ENCODE measurements at places on chromosomes 11 and 22. TPM values are rescaled to one million over a fixed set of nuclear protein-coding genes. Genes with fewer than 3 reads are reported as not detected.
A peak's percentile ranks its signal among the peaks of the same experiment; 100 is the strongest.

GRCh38 chr11:65113839-65114238 is 2.2 kb downstream of the TM7SF2 start:
- H3K27me3 ChIP-seq, result no peaks in the 10 kb centered on the region
- H3K4me3 ChIP-seq, result peak overlapping the region; percentile 81
- H3K27ac ChIP-seq, result peak overlapping the region; percentile 79
- H3K4me1 ChIP-seq, result peaks cover 37% of the 10 kb centered on the region

DNA sequence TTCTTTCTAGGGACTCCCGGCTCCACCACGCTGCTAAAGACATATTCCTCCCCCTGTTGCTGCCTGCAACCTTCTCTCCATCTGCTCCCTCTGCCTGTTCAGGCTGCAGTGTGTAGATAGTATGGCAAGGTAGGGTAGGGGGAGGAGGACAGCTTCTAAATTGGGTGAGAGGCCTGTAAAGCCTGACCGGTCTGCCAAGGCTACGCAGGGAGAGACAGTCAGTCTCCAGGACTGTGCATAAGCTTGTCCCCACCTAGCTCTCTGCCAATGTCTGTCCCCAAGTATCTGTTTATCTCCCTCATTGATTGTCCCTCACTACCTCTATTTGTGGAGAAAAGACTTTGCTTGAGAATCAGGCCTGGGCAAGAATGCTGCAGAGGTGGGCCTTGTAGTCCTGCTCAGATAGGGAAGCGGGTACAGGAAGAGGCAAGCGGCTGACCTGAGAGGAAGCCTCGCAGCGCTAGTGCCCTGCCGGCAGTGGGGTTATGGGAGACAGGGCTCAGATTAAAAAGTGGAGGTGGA is 871 bp upstream of the SEZ6L start:
- no peaks in the 10 kb centered on the region for H3K4me1 ChIP-seq
- no peaks in the 10 kb centered on the region for H3K36me3 ChIP-seq
- no peak overlapping the region for H3K27ac ChIP-seq
- peaks cover 89% of the 10 kb centered on the region for H3K27me3 ChIP-seq

KRTAP5-1 gene
- not detected for total RNA-seq

- H3K27ac ChIP-seq, result peak overlapping the region; percentile 97
- peak overlapping the region; percentile 83 for H3K4me3 ChIP-seq
- H3K36me3 ChIP-seq, result peaks cover 91% of the 10 kb centered on the region
- H3K27me3 ChIP-seq, result no peaks in the 10 kb centered on the region
- peaks cover 29% of the 10 kb centered on the region for H3K4me1 ChIP-seq
These were observed 1.4 kb downstream of the XBP1 start for GRCh38 chr22:28798810-28799605.

GRCh38 chr11:115123641-115124040 is 380.6 kb downstream of the CADM1 start:
- H3K4me3 ChIP-seq, result no peak overlapping the region
- no peaks in the 10 kb centered on the region for H3K36me3 ChIP-seq
- H3K4me1 ChIP-seq, result no peaks in the 10 kb centered on the region
- H3K27me3 ChIP-seq, result peaks cover 12% of the 10 kb centered on the region
- no peak for DNase-seq

GRCh38 chr22:32494971-32495370 is 20.4 kb downstream of the FBXO7 start:
- no peaks in the 10 kb centered on the region for H3K4me1 ChIP-seq
- no peak for DNase-seq
- H3K4me3 ChIP-seq, result no peak overlapping the region
- peaks cover 40% of the 10 kb centered on the region for H3K36me3 ChIP-seq

PANX2 gene
- 2.0 TPM for total RNA-seq

NEU3 gene
- 14.2 TPM for total RNA-seq

INPP5J gene
- 4.1 TPM for total RNA-seq

OR5A1 gene
- not detected for total RNA-seq

- no peaks in the 10 kb centered on the region for H3K27me3 ChIP-seq
- DNase-seq, result no peak
- H3K4me1 ChIP-seq, result no peaks in the 10 kb centered on the region
- no peak overlapping the region for H3K27ac ChIP-seq
- no peak overlapping the region for H3K4me3 ChIP-seq
These were observed 48.8 kb downstream of the ENDOD1 start for GRCh38 chr11:95138448-95138847.

GRCh38 chr11:117538263-117539135 is 210.8 kb downstream of the CEP164 start:
- DNase-seq, result no peak
- no peak overlapping the region for H3K27ac ChIP-seq
- H3K4me1 ChIP-seq, result no peaks in the 10 kb centered on the region

RASL10A gene
- 1.6 TPM for total RNA-seq

- no peak overlapping the region for H3K27ac ChIP-seq
- DNase-seq, result no peak
- H3K4me3 ChIP-seq, result no peak overlapping the region
- H3K36me3 ChIP-seq, result no peaks in the 10 kb centered on the region
- no peaks in the 10 kb centered on the region for H3K27me3 ChIP-seq
- peaks cover 7% of the 10 kb centered on the region for H3K4me1 ChIP-seq
These were observed 64.7 kb upstream of the RRAS2 start for GRCh38 chr11:14423633-14424032.

FADS2 gene
- 19.2 TPM for total RNA-seq

GRCh38 chr11:118227865-118228785 is 3.3 kb upstream of the JAML start:
- no peak overlapping the region for H3K27ac ChIP-seq
- H3K4me3 ChIP-seq, result no peak overlapping the region
- no peaks in the 10 kb centered on the region for H3K36me3 ChIP-seq
- H3K27me3 ChIP-seq, result no peaks in the 10 kb centered on the region
- DNase-seq, result no peak
- no peaks in the 10 kb centered on the region for H3K4me1 ChIP-seq

- peaks cover 10% of the 10 kb centered on the region for H3K4me1 ChIP-seq
- peak overlapping the region; percentile 44 for H3K27ac ChIP-seq
- DNase-seq, result no peak
- H3K4me3 ChIP-seq, result peak overlapping the region; percentile 96
- peaks cover 42% of the 10 kb centered on the region for H3K36me3 ChIP-seq
These were observed 539 bp downstream of the SIRT3 start for GRCh38 chr11:235609-235996.

- no peaks in the 10 kb centered on the region for H3K27me3 ChIP-seq
- H3K4me1 ChIP-seq, result peaks cover 15% of the 10 kb centered on the region
- H3K36me3 ChIP-seq, result peaks cover 47% of the 10 kb centered on the region
- H3K27ac ChIP-seq, result no peak overlapping the region
These were observed 4.5 kb downstream of the NDUFA6 start for GRCh38 chr22:42086051-42086450.

GRCh38 chr11:124663861-124664260 is 9.7 kb downstream of the SIAE start:
- no peaks in the 10 kb centered on the region for H3K4me1 ChIP-seq
- H3K36me3 ChIP-seq, result no peaks in the 10 kb centered on the region
- H3K27me3 ChIP-seq, result no peaks in the 10 kb centered on the region
- no peak overlapping the region for H3K4me3 ChIP-seq

DNA sequence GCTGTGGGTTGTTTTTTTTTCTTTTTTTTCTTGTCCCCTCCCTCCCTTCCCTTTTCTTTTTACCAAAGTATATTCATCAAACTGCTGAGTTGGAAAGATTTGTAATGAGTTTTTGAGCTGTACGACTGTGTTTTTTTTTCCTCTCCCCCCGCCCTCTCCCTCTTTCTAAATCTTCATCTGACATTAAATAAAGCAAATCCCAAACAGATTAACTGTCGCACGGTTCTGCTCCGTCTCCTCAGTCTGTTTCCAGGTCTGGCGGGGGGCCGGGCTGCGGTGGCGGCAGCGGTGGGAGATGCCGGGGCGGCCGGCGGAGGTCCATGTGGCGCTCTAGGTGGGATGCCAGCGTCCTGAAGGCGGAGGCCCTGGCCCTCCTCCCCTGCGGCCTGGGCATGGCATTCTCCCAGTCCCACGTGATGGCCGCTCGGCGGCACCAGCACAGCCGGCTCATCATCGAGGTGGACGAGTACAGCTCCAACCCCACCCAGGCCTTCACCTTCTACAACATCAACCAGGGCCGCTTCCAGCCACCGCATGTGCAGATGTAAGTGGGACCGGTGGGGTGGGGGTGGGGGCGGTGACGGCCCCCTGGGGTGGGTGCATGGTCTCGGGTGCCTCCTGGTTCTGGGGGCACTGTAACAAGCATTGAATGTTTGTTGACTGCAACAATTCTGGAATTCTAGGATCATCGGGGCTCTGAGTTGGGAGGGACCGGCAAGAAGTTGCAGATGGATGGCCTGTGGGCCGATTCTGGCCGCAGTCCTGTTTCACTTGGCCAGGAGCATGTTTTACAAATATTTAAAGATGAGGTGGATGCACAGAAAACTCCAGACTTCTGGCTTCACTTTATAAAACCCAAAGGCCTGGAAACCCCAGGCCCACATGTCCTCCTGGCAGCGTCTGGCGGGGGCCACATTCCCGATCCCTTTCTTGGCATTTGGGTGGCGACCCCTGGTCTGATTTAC is 13.1 kb downstream of the MPPED1 start:
- H3K4me1 ChIP-seq, result no peaks in the 10 kb centered on the region
- H3K36me3 ChIP-seq, result no peaks in the 10 kb centered on the region
- H3K27ac ChIP-seq, result no peak overlapping the region
- DNase-seq, result no peak
- peaks cover 93% of the 10 kb centered on the region for H3K27me3 ChIP-seq

GRCh38 chr11:520428-521176 is 13.6 kb upstream of the RNH1 start:
- H3K36me3 ChIP-seq, result peaks cover 15% of the 10 kb centered on the region
- no peak overlapping the region for H3K4me3 ChIP-seq
- H3K27me3 ChIP-seq, result no peaks in the 10 kb centered on the region
- H3K27ac ChIP-seq, result no peak overlapping the region

GRCh38 chr11:102967497-102967896 is 12.0 kb upstream of the MMP13 start:
- no peak for DNase-seq
- H3K27me3 ChIP-seq, result peaks cover 12% of the 10 kb centered on the region
- no peaks in the 10 kb centered on the region for H3K4me1 ChIP-seq
- H3K27ac ChIP-seq, result no peak overlapping the region

KREMEN1 gene
- total RNA-seq, result 2.1 TPM

DNA sequence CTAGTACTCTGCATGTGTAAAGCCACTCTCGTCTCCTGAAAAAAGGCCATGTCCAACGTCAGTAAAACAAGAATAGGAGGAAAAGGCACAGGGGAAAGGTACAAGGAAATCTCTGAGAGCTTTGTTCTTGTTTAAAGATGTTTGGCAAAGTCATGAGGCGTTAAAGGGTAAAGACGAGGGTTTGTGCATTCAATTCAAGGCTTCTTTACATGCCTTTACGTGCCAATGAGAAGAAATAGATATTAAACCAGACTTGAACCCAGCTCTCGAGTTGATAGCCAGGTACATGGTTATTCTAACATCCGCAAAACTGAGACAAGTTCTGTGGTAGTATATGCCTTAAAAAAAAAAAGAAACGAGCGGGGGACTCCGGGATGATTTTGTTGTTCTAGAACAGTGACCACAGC is 704 bp upstream of the CFL1 start:
- peaks cover 99% of the 10 kb centered on the region for H3K36me3 ChIP-seq
- peak overlapping the region; percentile 84 for H3K4me3 ChIP-seq
- DNase-seq, result no peak
- peaks cover 43% of the 10 kb centered on the region for H3K4me1 ChIP-seq
- no peaks in the 10 kb centered on the region for H3K27me3 ChIP-seq
- H3K27ac ChIP-seq, result peak overlapping the region; percentile 95

- H3K27ac ChIP-seq, result no peak overlapping the region
- H3K4me3 ChIP-seq, result no peak overlapping the region
- DNase-seq, result no peak
- H3K36me3 ChIP-seq, result no peaks in the 10 kb centered on the region
- H3K4me1 ChIP-seq, result no peaks in the 10 kb centered on the region
These were observed 17.7 kb upstream of the MS4A7 start for GRCh38 chr11:60360621-60361020.

DNA sequence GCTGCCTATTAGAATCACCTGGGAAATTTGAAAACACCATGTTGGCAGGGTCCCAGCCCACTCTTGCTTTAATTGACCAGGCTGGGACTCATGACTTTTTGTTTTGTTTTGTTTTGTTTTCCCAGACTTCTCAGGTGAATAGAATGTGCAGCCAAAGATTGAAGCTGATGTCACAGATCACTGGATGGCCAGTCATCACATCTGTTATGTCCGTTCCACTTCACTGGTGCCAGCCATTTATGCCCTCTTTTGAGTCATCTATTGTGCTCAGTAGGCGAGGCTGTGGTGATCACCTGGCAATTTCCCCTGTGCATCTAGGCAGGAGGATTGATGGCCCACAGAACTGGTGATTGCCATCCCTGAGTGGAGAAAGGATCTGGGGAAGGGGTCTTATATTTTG is 297.3 kb downstream of the INSC start:
- no peak for DNase-seq
- no peak overlapping the region for H3K4me3 ChIP-seq
- H3K27ac ChIP-seq, result no peak overlapping the region
- no peaks in the 10 kb centered on the region for H3K4me1 ChIP-seq
- no peaks in the 10 kb centered on the region for H3K27me3 ChIP-seq
- no peaks in the 10 kb centered on the region for H3K36me3 ChIP-seq

OR51B4 gene
- not detected for total RNA-seq

DNA sequence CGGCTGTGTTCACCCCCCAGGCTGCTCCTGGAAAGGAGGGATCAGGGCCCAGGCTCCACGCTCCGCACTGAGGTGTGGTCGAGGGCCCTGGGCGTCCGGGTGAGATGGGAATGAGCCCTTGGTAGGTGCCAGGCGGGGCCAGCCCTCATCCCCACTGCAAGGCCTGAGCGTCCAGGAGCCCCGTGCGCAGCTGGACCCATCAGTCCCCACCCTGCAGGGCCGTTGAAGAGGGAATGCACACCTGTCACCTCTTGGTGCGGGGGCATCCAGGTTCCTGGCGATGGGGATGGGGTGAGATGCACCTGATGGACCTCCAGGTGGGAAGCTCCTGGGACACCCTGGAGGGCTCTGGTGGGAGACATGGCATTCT is 72.2 kb downstream of the KCNQ1 start:
- H3K27ac ChIP-seq, result no peak overlapping the region
- H3K36me3 ChIP-seq, result peaks cover 5% of the 10 kb centered on the region
- H3K27me3 ChIP-seq, result peaks cover 12% of the 10 kb centered on the region
- H3K4me3 ChIP-seq, result no peak overlapping the region

CDC45 gene
- 52.8 TPM for total RNA-seq

NRIP3 gene
- total RNA-seq, result 0.73 TPM

GRCh38 chr11:67051945-67052488 is 4.6 kb upstream of the RHOD start:
- H3K36me3 ChIP-seq, result peaks cover 38% of the 10 kb centered on the region
- no peak overlapping the region for H3K27ac ChIP-seq
- no peak for DNase-seq
- no peak overlapping the region for H3K4me3 ChIP-seq

TMEM25 gene
- total RNA-seq, result 8.1 TPM

GRCh38 chr11:11293798-11294550 is 59.1 kb downstream of the CSNK2A3 start:
- DNase-seq, result no peak
- H3K4me3 ChIP-seq, result no peak overlapping the region
- H3K27ac ChIP-seq, result no peak overlapping the region
- no peaks in the 10 kb centered on the region for H3K4me1 ChIP-seq

Measured in Calu3 (cell line).